ENCODE measurements at places on chromosomes 11 and 22.
A peak's percentile ranks its signal among the peaks of the same experiment; 100 is the strongest.

DNA sequence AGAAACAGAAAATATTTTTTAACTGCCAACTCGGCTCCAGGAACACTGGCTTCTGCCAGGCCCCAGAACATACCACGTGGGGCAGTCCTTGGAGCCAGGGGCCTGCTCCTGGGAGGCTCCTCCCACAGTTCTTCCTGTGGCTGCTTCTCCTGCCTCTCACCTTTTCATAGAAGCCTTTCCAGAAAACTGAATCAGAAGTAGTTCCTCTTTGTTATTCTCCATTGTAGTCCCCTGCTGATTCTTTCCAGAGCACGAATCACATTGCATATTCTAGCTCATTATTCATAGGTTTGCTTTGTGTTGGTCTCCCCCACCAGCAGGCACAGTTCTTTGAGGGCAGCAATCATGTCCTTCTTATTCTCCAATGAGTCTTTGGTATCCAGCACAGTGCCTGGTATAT lies 106.0 kb downstream of the EFCAB6 start:
- DNase-seq: no peak

DNA sequence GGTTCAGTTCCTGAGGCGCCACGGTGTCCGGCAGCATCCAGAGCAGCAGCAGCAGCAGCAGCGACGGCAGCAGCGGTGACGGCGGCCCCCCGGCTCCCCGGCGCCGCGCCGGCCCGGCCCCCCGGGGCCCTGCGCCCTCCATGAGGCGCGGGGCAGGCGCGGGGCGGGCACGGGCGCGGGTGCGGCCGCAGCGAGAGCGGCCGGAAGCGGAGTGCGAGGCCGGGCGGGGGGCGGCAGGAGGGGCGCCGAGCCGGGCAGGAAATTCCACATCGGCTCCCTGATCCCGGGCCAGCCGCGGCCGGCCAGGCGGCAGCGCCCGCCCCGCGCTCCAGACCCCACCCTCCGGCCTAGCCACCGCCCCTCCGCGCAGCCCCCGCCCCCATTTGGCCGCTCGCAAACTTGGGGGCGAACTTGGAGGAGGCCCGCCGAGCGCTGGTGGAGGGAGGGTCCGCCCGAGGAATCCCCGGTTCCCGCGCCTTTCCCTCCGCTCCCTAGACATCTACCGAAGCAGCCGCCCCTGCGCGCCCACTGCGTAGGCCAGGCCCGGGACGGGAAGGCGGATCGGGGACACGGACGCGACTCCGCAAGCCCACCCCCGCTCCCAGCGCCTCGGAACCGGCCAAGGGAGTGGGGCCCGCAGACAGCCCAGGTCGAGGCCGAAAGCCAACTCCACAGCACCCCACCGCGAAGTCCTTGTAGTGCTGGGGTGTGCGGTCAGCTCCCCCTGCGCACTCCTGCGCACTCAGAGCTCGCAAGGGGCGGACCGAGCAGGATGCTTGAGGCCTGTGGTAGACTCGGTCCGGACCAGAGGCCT lies at the start of gene SCARF2:
Gene SCARF2 (minus strand): TSS at position 213 of the 814 bp plus-strand sequence. CDS start 71 bp downstream, at position 142.
- no peak for DNase-seq

DNA sequence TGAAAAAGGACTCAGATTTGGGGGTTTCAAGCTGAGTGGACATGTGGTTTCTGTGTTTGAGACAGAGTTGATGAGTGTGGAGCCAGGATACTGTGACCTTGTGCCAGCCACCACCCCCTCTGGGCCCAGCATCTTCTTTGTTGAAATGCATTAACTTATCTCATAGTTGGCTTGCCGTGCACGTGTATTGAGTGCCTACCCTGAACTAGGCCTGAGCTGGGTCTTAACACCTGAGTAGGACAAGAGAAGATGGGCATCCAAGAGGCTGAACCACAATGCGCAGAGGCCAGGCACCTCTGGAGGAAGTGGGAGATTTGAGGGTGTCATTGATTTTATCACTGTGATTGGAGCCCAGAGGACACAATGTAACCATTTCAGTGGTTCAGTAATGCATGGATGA lies 117.6 kb upstream of the CRYBB3 start:
- DNase-seq: no peak

- no peak for DNase-seq
Observed at GRCh38 chr11:127616158-127616557, 615.6 kb upstream of the KIRREL3 start.

DNA sequence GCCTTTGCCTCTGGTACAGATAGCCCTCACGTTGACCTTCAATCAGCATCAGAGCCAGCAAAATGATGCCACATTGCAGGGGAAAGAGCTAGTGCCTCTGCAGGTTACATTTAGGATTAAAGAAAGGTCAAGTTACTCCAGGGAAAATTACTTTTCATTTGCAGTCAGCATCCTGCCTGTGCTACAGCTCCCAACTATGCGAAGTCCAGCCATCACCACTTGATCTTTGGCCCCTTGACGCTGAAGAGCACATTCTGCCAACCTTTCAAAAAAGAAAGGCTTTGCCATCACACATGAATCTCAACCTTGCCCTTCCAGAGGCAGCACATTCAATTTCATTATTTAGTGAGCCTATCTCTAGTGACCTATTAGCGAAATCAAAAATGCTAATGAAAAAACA lies 11.3 kb downstream of the FJX1 start:
- no peak for DNase-seq

DNA sequence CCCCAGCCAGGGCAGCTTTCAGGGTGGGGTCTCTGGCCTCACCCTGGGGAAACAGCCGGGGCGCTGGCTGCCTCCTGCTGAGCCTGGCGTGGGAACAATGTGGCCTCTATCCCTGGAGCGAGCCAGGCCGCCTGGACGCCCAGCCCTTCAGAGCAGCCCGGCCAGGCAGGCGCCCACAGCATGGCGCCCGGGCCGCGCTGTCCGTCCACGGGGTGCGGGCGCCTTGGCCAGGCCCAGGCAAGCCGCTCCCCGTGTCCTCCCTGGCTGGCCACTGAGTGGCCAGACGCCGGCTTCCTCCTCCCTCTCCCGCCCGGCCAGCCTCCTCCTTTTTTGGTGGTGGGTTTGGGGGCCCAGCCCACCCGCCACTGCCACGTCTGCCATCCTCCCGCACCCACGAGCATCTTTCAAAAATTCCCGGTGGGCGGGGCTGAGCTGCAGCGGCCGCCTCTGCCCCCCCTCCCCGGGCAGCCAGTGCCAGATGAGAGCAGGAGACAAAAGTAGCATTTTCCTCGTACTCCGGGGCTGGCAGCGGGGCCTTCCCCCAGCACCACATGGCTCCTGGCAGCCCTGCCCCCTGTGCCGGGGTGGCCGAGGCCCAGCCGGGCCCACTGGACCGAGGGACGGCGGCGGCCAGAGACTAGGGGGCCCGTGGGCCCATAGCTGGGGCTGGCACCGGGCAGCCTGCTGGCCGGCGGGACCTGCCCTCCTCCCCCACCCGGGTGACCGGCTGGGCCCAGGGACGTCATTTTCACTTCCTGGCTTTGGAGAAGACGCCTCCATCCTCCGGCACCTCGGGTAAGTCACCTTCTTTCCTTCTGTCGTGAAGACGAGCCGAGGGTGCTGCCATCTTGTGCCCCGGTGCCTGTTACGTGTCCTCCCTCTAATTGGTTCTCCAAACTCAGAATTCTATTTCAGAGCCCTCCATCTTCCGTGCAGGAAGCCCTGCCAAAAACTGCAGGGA lies 70.2 kb upstream of the PPARA start:
- peak; percentile 99 for DNase-seq

- no peak for DNase-seq
Observed at GRCh38 chr11:83459798-83460197, 173.6 kb upstream of the CCDC90B start.

DNA sequence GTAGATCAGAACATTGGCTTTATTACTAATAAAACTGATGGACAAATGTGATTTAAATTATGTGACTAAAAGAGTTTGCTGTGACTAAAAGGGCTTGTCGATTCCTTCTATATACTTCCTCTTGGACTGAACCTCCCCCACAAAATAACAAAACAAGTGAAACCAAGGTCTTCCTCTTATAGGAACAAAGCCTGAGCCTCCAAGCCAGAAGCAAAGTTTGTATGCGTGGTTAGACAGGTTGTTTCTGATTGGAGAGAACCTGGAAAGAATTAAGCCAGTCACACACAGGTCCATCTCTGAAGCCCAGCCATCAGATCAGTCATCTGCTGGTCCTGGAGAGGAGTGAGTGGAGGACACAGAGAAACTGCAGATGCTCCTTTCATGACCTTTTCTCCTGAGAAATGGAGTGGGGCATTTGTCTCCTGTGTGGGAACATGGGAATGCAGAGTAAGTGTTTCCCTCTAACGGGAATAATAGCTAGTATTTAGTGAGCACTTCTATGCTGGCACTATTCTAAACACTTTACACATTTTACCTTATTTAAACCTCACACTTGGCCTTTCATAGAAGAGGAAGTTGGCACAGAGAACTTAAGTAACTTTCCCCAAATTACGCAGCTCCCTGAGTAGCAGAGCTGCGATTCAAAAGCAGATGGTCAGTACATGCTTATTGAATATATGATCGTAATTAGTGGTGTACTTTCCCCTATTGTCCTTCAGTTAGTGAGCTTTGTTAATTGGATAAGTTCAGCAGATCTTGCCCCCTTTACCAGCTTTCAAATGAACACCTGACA lies 77.1 kb downstream of the UVRAG start:
- DNase-seq: peak; percentile 14

GRCh38 chr11:5597953-5598352 lies 1.5 kb downstream of the TRIM6 start:
- DNase-seq: no peak

DNA sequence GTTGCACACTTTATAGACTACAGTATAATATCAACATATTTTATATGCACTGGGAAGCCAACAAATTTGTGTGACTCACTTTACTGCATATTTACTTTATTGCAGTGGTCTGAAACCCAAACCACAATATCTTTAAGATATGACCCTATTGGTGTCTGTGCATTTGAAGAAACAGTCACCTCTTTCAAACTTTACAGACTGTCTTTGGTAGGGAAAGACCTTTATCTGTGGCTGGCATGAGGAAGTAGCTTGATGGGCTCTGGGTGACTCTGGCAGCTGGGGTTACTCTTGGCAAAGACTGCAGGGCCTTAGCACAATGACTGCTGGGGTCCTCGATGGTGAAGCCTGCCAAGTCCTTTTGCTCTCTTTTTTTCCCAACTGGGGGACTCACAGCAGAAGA lies 21.3 kb upstream of the ABTB2 start:
- no peak for DNase-seq

DNA sequence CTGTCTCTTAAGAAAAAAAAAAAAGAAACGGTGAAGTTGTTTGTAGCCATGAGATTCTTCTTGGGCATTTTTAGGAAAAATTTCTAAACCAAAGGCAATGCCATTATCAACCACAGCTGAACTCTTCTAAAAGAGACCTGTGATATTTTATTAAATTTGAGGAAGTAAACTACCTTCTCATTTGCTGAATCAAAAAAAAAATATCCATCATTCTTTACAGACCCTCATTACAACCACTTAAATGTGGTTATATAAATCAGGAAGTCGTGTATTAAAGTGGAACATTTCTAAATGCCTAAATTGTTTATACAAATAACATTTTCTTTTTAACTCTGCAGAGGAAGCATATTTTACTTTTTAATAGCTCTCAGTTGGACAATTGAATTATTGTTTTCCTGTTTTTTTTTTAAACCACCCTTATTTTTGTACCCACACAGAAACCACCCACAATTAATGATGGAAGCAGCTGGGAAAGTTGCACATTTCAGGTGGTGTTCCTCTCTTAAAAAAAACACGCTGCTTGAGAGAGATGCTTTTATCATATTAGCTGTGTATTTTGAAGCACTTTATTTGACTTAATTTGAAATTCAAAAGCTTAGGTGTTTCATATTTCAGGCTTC lies 91.2 kb downstream of the ARHGAP42 start:
- DNase-seq: no peak

DNA sequence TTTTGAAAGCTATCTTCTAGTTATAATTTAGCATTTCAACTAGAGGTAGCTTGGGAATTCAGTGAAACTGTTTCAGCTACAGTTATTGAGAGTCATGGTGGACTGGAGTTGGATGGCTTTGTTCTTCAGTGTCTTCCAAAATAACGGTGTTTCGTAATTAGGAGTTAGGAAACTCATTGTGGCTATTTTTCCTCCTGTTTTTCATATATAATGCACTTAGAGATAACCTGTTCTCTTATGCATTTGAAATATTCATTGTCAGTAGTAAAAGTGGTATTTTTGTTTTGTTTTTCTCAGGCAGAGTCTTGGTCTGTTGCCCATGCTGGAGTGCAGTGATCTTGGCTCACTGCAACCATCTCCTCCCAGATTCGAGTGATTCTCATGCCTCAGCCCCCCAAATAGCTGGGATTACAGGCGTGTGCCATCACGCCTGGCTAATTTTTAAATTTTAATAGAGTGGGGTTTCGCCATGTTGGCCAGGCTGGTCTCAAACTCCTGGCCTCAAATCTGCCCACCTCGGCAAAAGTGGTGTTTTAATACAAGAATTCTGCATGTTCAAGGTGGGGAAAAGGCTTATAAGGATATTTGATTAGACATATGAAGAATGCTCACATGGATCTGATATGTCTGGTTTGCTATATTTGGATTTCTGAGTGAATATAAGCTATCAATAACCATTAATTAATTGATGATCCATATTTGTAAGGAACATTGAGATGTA lies 12.7 kb downstream of the PDHX start:
- DNase-seq: no peak

- no peak for DNase-seq
Observed at GRCh38 chr22:24086310-24086709, 75.2 kb downstream of the CABIN1 start.

- DNase-seq: no peak
Observed at GRCh38 chr11:72821221-72821919, 7.2 kb downstream of the ATG16L2 start.

- no peak for DNase-seq
Observed at GRCh38 chr11:130614591-130614990, 166.1 kb downstream of the ADAMTS15 start.

GRCh38 chr11:32391956-32392553 lies 43.3 kb downstream of the WT1 start:
- DNase-seq: no peak

DNA sequence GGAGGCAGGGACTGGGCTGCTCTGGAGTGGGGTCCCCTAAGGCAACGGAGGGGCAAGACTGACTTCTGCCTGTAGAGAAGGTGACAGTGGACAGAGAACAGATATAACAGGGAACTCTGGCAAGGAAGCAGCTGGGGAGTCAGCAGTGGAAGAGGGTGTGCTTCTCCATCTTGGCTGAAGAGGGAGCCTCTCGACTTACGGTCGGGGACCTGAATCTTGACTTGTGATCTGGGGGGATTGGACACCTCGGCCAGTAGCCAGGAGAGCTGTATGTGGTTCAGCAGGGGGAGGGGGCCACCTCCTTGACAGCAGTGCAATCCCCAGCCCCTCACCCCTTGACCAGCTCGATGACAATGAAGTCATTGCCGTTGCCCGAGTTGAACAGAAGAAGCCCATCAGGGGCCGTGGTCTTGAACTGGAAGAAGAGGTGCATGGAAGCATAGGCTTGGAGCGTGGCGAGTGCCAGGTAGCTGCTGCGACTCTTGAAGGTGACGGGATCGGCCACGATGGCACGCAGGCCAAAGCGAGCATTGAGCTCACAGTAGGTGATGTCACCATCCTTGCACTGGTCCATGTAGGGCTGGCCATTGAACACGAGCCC lies 60.0 kb downstream of the SLC22A12 start:
- DNase-seq: peak; percentile 21

GRCh38 chr11:78295347-78295746 lies 106.6 kb downstream of the USP35 start:
- no peak for DNase-seq

All from hippocampal formation (tissue), 2 donors.